ENCODE measurements at places on chromosomes 5 and 9.

DNA sequence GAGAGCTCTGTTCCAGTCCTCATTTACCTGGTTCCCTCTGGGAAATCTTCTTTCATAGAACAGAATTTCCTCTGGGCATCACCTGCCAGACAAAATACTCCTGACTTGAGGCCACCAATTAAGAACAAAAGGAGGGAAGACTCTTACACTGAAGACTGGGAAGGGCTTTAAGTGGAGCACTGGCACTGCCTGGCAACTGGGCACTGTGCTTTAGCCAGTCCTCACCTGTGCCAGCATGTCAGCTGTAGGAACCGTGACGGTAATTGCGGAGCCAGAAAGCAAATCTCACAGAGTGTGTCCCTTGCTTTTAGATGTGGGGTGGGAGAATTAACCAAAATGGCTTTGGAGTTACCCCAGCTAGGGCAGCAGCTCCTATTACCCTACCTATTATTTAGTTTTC lies 40.6 kb downstream of the FAM219A start:
- DNase-seq: peak; percentile 33

- DNase-seq: no peak
Observed at GRCh38 chr9:101450931-101451330, 15.4 kb upstream of the ALDOB start.

DNA sequence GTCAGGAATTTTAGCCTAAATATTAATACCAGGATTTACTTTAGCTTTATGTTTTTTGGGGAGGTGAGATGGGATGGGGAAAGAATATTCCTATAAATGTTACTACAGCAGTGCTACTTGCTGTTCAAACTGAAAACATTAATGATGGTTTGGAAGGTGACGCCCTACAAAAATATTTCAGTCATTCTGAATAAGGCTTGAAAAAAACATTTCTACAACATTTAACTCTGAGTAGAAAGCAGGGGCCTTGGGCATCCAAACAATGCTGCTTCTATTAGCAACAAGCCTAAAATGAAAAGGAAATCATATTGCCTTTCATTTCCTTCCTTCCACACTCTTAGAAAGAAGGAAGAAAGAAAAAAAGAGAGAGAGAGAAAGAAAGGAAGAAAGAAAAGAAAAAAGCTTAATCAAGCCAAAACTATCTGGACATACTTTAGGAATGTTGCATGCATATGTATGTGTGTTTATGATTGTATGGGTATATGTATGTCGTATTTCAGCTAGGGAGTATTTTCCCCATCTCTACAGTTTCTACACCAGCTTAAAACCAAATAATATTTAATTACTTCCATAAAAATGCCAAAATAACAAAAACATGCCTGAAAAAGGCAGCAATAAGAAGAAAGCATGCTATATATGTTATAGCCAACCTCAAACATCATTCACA lies 16.3 kb upstream of the DAB2 start:
- DNase-seq: no peak

DNA sequence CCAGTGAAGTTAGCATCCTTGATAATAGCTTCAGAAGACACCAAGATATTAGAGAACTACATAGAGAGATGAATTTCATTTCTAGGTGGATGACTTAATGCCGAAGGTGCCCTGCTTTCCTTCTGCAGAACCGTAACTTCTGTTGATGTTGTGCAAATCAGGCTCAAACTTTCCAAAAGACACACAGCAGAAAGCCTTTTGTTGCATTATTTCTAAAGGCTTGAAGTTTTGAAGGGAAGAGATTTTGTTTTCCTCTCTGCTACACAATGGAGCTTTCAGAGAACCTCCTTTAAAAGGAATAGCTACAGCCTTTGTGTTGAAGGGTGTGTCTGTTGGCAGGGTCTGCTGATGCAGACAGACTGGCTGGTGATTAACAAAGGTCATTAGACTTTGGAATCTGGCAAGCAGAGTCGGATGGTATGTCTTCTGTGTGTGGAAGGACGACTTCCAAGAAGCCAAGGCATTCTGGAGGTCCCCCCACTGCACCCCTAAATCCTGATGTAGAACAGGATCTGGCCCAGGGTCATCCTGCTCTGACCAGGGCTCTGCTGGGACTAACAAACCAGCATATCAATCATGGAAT lies 57.8 kb downstream of the ZNF462 start:
- DNase-seq: no peak

GRCh38 chr5:372996-373709 lies 51.6 kb downstream of the AHRR start:
- DNase-seq: no peak

GRCh38 chr9:88990041-88990728 lies 1.1 kb upstream of the S1PR3 start:
- DNase-seq: no peak

DNA sequence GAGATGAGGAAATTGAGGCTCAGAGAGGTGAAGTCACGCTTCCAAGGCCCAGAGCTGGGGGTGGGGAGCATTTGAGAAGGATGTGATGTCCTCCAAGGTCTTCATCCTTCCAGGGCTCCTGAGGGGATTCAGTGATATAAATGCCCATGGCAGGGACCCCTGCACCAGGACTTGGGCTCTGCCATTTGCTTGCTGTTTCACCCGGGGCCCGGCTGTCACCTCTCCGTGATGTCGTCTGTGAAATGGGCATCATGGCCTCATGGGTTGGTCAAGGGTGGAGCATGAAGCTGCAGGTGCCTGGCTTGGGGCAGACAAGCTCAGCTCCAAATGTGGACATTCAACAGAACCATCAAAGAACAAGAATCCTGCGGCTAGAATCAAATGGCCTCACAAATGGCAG lies 253.1 kb downstream of the PBX3 start:
- no peak for DNase-seq

GRCh38 chr9:129363216-129363873 lies 185.3 kb upstream of the IER5L start:
- no peak for DNase-seq

DNA sequence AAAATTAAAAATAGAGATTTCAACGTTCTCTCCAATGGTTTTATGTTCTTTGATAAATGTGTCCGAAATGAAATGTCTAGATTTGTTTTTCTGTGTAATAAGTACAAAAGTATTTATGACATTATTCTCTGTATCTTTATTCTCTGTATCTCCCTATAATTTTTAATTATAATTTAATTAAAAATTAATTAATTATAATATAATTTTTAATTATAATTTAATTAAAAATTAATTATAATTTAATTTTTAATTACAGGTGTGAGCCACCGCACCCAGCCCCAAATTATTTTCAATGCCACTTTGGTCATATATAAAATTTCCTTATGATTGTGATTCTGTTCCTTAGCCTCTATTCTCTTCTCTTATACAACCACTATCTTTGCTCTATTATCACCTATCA lies 28.2 kb downstream of the SPATA31C2 start:
- no peak for DNase-seq

DNA sequence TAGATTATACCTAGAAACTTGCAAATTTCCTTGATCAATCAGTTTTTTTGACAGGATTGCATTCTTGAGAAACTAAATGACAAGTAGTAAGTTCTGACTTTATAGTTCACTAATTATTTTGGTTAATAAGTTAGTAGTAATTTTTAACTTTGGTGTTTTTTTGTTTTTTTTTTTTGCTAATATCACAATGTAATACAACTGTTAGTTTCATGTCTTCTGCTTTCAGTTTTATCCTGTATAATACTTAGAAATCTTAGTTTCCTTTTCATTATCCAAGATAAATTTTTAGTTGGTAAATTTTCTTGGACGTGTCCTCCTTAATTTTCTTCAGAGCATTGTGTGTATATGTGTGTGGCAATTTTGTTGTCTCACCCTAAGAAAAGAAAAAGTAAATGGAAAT lies 57.8 kb downstream of the CWC27 start:
- no peak for DNase-seq

DNA sequence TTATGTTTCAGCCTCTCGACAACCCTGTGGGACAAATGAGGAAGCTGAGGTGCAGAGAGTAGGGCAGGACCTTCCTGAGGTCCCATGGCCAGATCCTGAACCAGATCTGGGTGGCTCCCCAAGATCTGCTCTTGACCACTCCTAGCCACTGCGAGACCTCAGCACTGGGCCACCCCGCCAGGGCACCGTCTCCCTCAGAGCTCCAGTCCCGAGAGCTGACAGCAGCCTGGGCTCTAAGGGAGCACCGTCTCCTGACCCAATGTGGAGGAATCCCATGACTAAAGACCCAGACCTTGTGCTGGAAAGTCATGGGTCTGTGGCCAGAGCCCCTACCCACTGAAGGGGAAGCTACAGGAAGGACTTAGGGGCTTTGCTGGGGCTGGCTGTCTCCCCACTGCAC lies 4.5 kb upstream of the LMX1B start:
- no peak for DNase-seq

- no peak for DNase-seq
Observed at GRCh38 chr9:27599102-27599869, 26.0 kb upstream of the C9orf72 start.

DNA sequence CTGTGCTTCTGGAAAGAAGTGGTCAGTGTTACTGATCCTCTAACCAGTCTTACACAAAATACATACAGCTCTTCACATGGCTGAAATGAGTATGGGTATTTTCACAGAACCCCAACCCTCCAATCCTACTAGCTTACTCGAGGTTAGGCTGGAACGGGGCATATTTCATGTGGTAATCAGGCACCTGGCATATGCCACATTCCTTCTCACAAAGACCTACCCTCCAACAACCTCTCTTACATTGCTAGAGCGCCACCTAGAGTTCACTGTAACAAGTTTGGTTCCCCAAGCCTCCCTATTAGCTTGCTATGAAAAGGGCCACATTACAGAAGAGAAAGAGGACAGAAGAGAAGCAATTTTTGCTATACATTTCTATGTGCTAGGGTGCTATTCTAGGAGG lies 597.3 kb downstream of the PRELID2 start:
- peak; percentile 25 for DNase-seq

GRCh38 chr9:36993933-36994764 lies 39.9 kb downstream of the PAX5 start:
- DNase-seq: no peak

DNA sequence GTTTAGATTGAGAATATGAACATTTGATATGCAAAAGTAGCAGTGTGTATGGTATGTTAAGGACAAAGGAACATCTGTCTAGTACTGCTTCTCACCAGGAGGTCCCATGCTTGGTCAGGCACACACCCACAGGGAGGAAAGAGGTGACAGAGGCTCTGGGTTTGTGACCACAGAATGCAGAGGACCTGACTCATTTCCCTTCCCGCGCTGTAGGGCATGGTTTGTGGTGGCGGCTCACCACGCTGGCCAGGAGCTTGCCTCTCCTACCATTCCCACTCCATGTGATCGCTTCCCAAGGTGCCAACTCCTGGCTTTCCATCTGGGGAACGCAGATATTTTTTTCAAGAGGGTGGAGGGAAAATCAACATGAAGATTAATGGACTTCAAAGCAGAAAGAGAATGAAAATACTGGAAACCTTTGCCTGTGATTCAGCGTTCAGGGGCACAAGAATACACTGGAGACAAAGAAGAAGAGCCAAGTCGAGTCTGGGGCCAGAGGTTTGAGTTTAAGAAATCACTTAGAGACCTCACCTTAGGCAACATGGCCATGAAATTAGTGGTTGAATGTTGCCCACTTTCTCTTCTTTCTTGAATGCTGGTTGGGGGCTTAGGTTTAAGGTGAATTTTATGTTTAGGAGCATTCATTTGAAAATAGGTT lies 477.8 kb downstream of the CCDC171 start:
- no peak for DNase-seq

DNA sequence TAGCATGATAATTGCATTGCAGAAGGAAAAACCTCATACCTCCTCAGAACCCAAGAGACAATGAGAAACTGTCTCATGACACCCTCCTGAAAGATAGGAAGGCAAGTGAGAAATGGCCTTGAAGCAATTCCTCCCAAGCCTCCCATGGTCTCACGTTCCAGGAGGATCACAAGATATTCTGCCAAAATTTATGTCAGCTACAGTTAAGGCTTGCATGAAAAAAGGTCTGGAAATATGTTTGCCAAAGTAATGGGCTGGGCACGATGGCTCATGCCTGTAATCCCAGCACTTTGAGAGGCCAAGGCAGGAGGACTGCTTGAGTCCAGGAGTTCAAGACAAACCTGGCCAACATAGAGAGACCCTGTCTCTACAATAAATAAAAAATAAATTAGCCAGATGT lies 12.6 kb upstream of the HOMER1 start:
- DNase-seq: no peak

DNA sequence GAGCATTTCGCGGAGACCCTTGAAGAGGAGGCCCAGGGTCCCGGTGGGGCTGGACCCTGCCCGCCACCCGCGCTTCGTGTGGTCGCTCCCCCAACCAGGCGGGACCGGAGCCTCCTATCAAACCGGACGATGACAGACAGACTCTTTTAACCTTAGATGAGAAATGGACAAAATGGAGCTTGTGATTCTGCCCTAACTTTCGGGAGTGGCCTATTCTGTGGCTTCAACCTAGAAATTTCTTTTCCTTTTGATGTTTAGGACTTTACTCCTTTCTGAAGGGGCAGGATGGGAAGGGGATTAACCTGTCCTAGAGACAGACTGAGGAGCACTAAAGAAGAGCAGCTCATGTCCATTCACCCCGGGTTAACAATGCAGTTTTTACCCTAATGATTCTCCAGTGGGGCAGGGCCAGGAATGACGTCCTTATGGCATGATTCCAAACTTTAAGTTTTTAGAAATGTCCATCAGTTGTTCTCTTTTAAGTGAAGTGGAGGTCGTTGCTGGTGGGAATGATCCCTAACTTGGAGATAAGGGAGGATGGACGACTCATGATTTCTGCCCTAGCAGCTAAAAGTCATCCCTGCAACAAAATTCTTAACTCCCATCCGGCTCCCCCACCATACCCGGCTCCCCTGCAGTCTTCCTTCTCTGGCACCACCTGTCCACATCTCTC lies 1.0 kb downstream of the NIPSNAP3A start:
- no peak for DNase-seq

DNA sequence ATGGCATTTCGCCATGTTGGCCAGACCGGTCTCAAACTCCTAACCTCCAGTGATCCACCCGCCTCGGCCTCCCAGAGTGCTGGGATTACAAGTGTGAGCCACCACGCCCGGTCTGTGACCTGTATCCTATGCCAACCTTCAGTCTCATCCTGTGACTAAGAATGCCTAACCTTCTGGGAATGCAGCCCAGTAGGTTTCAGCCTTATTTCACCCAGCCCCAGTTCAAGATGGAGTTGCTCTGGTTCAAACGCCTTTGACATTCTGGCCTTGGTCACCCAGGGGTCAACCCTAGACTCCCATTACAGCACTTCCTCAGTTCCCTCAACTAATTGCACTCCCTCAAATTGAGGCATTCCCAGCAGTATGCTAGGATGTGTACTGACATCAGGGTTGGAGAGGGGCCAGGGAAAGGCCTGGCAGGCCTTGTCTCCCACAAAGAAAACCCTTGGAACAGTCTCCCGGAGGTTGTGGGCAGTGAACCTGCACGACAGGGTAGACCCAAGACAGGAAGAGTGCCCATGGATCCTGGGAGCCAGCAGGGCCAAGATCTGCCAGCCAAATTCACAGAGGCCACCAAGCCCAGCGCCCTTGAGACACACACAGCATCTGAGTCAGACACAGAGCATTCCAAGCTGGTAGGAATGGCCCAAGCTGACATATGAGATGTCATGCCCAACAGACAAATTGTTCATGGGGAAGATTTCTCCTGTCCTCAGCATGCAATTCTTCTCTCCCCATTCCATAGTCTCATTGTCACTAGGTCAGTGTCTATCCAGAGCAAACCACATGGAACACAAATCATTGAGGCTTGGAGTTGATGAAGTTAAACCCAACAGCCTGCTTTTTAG lies 24.9 kb upstream of the SMU1 start:
- no peak for DNase-seq

- no peak for DNase-seq
Observed at GRCh38 chr9:83622433-83622938, 457 bp upstream of the IDNK start.

- no peak for DNase-seq
Observed at GRCh38 chr5:136979131-136979530, 520.0 kb downstream of the SPOCK1 start.
